Astrocyte (in vitro differentiated cells and primary cell): ENCODE measurements at places on chromosomes 4 and X. TPM values are rescaled to one million over a fixed set of nuclear protein-coding genes. Genes with fewer than 3 reads are reported as not detected.

Gene GATA1
- not detected in 2 replicates for total RNA-seq

Gene SHOX
- not detected in 2 replicates for total RNA-seq

- H3K27me3 ChIP-seq, result no peaks in the 10 kb centered on the region
- no peak for DNase-seq
- H3K4me1 ChIP-seq, result no peaks in the 10 kb centered on the region
- H3K27ac ChIP-seq, result no peak overlapping the region
- H3K4me3 ChIP-seq, result no peak overlapping the region
- H3K36me3 ChIP-seq, result no peaks in the 10 kb centered on the region
Measured at GRCh38 chr4:85459736-85460135, 15.2 kb upstream of the ARHGAP24 start.

- H3K27me3 ChIP-seq, result no peaks in the 10 kb centered on the region
- no peak overlapping the region for H3K4me3 ChIP-seq
- no peaks in the 10 kb centered on the region for H3K4me1 ChIP-seq
- H3K27ac ChIP-seq, result no peak overlapping the region
- DNase-seq, result no peak
Measured at GRCh38 chr4:138317175-138317748, 75.1 kb upstream of the SLC7A11 start.

GRCh38 chrX:28586981-28587551 lies at the start of gene IL1RAPL1:
TSS of gene IL1RAPL1 (plus strand) at chrX:28587446.
- no peaks in the 10 kb centered on the region for H3K36me3 ChIP-seq
- peak within 1 kb of the TSS; percentile 70 for H3K4me3 ChIP-seq
- peak; percentile 78 for DNase-seq
